ENCODE measurements at places on chromosomes 6 and 20. TPM values are rescaled to one million over a fixed set of nuclear protein-coding genes. Genes with fewer than 3 reads are reported as not detected.

KIF25 gene
- not detected for total RNA-seq

RIPOR3 gene
- 1.6 TPM for total RNA-seq

TNFRSF6B gene
- 5.5 TPM for total RNA-seq

SEC23B gene
- total RNA-seq = 170 TPM

C6orf52 gene
- 1.4 TPM for total RNA-seq

TNF gene
- total RNA-seq = 0.07 TPM

DDO gene
- not detected for total RNA-seq

TRERF1 gene
- total RNA-seq = 1.7 TPM

BPIFB2 gene
- not detected for total RNA-seq

KCNQ5 gene
- total RNA-seq = 3.0 TPM

NKAIN4 gene
- total RNA-seq = 2.7 TPM

CEP85L gene
- 13.4 TPM for total RNA-seq

EFCAB8 gene
- total RNA-seq = 0.36 TPM

C20orf204 gene
- total RNA-seq = 0.34 TPM

FABP7 gene
- not detected for total RNA-seq

CCN6 gene
- not detected for total RNA-seq

FAM83C gene
- total RNA-seq = 1.7 TPM

RWDD2A gene
- 4.1 TPM for total RNA-seq

PNLDC1 gene
- not detected for total RNA-seq

DSE gene
- 148 TPM for total RNA-seq

C6orf132 gene
- 35.9 TPM for total RNA-seq

COL11A2 gene
- total RNA-seq = under 0.01 TPM

AARS2 gene
- total RNA-seq = 23.0 TPM

TPD52L1 gene
- 324 TPM for total RNA-seq

SNAP91 gene
- total RNA-seq = 0.07 TPM

TAP1 gene
- 63.9 TPM for total RNA-seq

C6orf15 gene
- total RNA-seq = 0.34 TPM

ADGRF4 gene
- 21.5 TPM for total RNA-seq

HLA-DPA1 gene
- 0.14 TPM for total RNA-seq

MATN4 gene
- 0.14 TPM for total RNA-seq

RAD21L1 gene
- total RNA-seq = not detected

PBOV1 gene
- total RNA-seq = not detected

MOG gene
- total RNA-seq = not detected

GNRH2 gene
- not detected for total RNA-seq

ECHDC1 gene
- total RNA-seq = 39.6 TPM

TREML4 gene
- not detected for total RNA-seq

SEL1L2 gene
- not detected for total RNA-seq
